Non-pigmented ciliary epithelial cell (primary cell): ENCODE measurements at places on chromosomes 5 and 9.

- DNase-seq = no peak
Measured at GRCh38 chr5:170641589-170642031, 137.8 kb downstream of the KCNIP1 start.

DNA sequence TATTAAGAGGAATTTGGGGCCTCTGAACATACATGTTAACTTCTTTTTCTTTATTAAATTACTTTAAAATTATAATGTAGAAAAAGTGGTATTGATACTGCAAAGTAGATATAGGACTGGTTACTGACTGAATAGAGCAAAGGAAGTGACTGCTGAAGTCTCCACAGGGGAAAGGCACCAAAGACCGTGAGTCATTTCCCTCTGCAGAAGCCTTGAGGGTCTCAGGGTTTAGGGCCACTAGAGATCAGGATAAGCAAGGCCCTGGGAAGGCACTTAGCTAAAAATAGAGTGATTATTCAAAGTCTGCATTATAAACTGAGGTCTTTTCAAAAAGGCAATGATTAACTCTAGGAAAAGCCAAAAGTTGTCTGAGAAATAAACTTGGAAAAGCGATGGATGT lies 44.7 kb upstream of the ITGA1 start:
- no peak for DNase-seq

GRCh38 chr5:53994148-53994547 lies 316.2 kb downstream of the ARL15 start:
- DNase-seq = no peak

DNA sequence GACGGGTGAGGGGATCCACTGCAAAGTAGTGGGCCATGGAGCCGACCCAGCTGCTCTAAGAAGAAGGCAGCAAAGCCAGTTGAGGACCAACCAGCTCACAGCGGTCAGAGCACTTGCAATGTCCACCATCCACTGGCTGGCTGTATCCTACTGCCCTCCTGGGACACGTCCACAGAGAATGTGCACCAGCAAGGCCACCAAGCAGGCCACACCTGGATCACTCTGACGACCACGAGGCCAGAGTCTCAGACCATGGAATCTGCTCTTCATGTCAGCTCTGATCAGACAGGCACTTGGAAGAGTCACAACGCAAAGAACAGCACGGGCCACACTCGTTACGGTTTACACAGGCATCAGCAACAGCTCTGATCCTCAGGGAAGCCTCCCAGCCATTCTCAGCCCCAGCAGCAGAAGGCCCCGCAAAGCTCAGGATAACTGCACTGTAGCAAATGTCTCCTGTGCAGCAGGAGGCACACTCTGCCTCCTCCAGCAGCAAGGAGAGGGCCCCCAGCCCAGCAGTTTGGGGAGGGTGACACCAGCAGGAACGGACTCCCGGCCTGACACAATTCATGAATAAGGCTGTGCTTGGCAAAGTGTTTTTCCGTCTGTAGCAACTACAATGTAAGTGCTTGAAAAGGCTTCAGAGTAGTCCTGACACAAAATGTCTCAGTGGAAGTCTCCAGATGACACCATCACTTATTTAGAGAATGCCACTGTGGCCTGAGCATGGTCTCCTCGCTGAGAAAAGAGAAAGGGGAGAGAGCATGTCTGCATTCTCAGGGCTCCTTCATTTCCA lies 15.7 kb downstream of the SEMA4D start:
- no peak for DNase-seq

- DNase-seq = no peak
Measured at GRCh38 chr9:71676460-71676859, 91.9 kb downstream of the CEMIP2 start.

GRCh38 chr5:31365776-31366175 lies 166.1 kb downstream of the DROSHA start:
- DNase-seq = no peak

DNA sequence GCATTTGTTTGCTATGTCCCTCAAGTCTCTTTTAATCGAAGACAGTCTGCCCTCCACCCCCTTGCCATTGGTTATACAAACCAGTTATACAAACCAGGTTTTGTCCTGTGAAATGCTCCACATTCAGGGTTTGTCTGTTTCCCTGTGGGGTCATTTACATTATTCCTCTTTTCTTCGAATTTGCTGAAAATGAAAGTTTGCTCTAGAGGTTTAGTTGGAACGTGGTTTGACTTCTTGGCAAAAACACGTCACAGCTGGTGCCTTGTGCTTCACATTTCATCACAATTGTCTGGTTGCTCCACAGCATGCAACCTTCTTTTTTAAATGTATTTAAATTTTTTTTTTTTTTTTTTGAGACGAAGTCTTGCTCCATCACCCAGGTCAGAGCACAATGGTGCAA lies 4.2 kb upstream of the HAVCR2 start:
- DNase-seq = no peak

DNA sequence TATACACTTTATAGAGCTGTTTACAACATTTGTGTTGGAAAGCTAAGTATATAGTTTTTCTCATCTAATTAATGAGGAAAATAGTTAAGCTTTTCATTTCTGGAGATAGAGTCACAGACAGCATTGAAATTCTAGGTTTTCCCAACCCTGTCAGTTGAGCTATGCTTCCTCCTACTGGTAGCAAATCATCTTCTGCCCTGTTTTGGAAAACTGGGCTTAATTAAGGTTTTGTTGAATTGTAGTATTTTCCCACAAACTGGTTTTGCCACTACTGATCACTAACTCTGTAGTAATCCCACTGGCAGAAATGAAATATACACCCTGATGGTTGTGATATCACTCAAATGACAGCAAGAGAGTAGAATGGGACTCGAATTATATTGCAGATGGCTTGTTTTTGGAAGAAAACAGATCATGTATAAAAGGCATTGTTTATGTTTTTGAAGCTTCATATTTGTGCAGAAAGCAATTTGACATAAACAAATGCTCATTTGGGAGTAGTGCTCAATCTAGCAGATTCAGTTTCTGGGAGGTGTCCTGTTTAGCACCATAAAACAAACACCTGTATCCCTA lies 46.6 kb downstream of the CD180 start:
- DNase-seq = no peak

DNA sequence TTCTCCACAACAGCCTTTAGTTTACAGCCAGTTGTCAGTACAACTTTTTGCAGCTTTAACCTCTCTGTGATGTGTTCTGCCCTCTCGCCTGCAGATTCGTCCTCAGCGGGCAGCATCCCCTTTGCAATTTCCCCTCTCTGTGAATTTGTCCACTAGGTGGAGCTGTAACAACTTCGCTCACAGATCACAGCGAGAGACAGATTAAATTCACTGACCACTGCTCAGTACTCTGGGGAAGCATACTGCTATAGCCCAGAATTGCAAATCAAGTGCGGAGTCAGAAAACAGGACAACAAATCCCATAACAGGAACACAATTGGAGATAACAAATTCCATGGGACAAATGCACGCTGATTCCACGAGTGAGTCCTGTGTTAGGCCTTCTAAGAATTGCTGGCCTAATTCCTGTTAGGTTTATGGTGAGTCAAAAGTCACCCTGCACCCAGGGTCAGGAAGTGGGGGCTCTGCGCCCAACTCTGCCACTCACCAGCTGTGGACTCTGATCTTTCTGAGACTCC lies 2124.9 kb downstream of the MAT2B start:
- peak; percentile 14 for DNase-seq

DNA sequence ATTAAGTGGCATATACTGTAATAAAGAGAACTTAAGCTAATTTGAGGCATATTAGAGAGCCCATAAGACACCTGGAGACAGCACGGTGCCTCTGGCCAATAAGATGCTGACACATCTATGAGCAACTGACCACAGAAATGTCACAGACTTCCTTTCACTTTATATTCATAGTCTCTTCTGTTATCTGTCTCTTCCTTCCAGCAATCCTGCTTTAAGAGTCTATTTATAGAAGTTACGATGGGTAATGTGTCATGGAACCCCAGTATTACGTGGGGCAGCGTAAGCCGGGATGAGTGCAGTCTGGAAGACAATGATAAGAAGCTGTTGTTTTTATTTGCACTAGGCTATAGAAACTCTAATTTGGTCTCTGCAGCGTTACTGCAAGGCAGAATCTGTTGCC lies 136.8 kb downstream of the CFAP90 start:
- DNase-seq = peak; percentile 28

DNA sequence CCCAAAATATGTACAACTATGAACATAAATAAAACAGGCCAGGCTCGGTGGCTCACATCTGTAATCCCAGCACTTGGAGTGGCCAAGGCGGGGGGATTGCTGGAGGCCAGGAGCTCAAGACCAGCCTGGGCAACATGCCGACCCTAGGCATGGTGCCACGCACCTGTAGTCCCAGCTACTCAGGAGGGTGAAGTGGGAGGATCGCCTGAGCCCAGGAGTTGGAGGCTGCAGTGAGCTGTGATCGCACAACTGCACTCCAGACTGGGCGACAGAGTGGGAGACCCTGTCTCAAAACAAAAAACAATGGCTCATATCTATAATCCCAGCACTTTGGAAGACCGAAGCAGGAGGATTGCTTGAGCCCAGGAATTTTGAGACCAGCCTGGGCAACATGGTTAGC lies 1.5 kb downstream of the HAUS6 start:
- no peak for DNase-seq

DNA sequence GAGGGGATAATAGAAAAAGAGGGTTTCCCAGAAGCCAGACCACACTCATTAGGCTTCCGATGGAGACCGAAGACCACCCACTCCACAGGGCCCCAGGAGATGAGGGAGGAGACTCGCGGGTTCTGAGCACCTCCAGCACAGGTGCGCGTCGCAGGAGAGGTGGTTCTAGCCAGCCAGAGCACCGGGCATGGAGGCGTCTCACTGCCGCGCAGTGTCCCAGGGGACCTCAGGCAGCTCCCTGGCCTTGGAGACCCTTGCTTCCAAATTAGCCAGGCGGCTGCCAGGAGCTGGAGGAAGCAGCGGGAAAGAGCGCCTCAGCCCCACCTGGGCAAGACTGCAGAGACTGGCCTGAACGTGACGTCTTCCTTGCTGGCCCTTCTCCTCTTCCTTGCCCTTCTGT lies 115.4 kb upstream of the FBXL7 start:
- DNase-seq = no peak

GRCh38 chr9:920927-921326 lies 55.5 kb upstream of the DMRT3 start:
- DNase-seq = no peak

DNA sequence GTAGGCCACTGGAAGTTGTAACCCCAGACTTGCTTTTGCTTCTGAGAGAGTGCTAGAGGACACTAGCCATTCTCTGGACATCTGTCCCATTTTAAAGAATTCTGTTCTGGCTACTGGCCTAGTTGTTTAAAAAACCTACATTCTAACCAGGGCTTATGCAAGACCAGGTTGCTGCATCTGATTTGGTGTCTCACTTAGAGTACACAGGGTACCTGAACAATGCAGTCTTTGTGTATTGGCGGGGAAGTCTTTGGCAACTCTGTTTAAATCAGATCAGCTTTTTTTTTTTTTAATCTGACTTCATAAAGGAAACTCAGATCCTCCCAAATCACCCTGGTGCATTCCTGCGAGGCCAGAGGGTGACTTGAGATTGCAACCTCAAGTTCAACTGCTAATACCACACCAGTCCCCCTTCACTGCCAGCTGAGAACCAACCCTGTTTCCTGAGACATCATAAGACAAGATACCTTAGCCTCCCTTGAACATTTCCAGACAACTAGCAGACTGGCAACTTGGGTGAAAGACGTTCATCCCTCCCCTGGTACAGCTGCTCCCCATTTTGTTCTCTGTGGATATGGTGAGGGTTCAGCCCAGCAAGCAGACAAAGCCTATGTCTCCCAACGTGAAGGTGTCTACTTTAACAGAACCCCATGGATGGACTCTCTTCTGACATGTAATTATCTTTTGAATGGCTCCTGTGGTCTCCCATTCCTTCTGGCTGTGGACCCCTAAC lies 27.0 kb downstream of the SKP1 start:
- DNase-seq = no peak

- DNase-seq = no peak
Measured at GRCh38 chr9:133115604-133116345, 5.3 kb downstream of the RALGDS start.

DNA sequence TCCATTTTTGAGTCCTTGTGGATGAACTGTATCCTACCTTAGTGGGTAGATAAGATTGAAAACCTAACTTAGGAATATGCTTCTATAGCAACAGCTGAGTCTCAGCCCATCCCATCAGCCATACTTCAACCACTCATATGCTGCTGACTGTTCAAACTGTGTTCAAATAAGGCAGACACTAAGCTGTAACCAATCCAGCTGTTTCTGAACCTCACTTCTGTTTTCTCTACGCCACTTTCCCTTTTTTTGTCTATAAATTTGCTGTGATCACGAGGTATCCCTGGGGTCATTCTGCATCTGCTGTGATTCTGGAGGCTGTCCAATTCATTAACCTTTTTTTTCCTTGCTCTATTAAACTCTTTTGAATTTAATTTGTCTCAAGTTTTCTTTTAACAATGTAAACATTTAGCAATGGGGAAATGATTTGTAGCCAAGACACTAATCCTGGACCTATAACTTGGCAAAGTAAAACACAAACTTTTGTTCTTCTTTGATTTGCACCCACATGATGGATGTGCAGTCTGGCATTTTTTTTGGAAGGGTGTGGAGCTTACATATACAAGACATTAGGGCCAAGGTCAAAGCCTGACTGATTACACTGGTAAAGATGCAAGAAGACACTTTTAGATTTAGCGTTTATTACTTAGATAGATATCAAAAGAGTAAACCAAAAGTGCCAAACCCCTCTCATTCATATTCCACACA lies 14.9 kb upstream of the SCGB3A2 start:
- no peak for DNase-seq

GRCh38 chr5:9545136-9545991 lies 511 bp downstream of the SEMA5A start:
- DNase-seq = no peak
